ENCODE measurements at places on chromosomes 12 and 14. TPM values are rescaled to one million over a fixed set of nuclear protein-coding genes. Genes with fewer than 3 reads are reported as not detected.

DNA sequence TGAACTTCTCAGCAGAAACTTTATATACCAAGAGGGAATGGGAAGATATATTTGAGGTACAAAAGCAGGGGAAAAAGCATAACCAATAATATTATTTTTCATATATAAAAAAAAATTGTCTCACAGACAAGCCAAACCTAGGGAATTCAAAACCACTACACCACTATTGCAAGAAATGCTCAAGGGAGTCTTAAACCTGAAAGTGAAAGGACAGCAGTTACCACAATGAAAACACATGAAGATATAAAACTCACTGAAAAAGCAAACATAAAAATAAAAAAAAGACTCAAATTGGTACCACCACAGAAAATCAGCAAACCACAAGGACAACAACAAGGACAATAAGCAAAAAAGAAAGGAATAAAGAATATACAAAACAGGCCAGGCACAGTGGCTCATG, 131.9 kb downstream of the CEP128 start:
- no peaks in the 10 kb centered on the region for H3K36me3 ChIP-seq
- H3K27me3 ChIP-seq = no peaks in the 10 kb centered on the region
- H3K27ac ChIP-seq = no peak overlapping the region
- no peak overlapping the region for H3K4me3 ChIP-seq
- DNase-seq = no peak
- H3K4me1 ChIP-seq = no peaks in the 10 kb centered on the region

DNA sequence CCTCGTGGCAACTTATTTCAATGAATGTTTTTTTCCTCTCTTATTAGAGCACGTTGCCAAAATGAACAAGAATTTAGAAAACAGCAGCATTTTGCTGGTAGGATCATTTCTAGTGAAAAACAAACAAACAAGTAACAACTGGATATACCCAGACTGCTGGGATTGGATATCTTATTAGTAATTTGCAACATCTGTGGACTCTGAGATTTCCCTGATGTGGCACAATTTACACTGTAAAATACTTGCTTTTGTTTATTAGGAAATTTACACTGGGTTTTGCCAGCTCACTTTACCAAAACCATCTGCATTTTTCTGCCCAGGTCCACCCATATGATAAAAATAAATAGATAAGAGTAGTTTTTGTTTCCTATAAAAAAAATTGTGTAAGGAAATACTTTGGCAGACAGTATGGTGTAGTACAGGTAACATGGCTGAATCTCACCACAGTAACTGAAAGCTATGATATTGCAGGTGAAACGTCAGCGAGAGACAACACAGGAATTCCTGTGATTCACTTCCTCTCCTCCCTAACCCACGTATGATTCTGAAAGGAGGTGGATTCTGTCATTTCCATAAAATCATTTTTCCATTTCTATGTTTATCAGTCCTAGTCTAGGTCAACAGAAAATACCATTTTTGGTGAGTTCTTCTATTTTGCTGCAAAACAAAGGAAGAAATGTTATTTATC, 176.2 kb upstream of the NOVA1 start:
- H3K27me3 ChIP-seq = no peaks in the 10 kb centered on the region
- no peaks in the 10 kb centered on the region for H3K36me3 ChIP-seq
- no peak overlapping the region for H3K4me3 ChIP-seq
- no peak for DNase-seq
- H3K4me1 ChIP-seq = no peaks in the 10 kb centered on the region
- no peak overlapping the region for H3K27ac ChIP-seq

- no peaks in the 10 kb centered on the region for H3K4me1 ChIP-seq
- no peaks in the 10 kb centered on the region for H3K27me3 ChIP-seq
- H3K4me3 ChIP-seq = no peak overlapping the region
These were observed 133.4 kb downstream of the KIF21A start for GRCh38 chr12:39309516-39309915.

- DNase-seq = peak; percentile 80
- peak within 1 kb of the TSS; percentile 95 for H3K4me3 ChIP-seq
- no peaks in the 10 kb centered on the region for H3K27me3 ChIP-seq
- H3K4me1 ChIP-seq = no peaks in the 10 kb centered on the region
These were observed at the start of gene ADCY6 for GRCh38 chr12:48788854-48789775. TSS of gene ADCY6 (minus strand) at chr12:48789089. CDS start at chr12:48783434, 5,655 bp downstream.

- no peak for DNase-seq
- H3K27me3 ChIP-seq = no peaks in the 10 kb centered on the region
- no peak overlapping the region for H3K27ac ChIP-seq
- H3K4me1 ChIP-seq = no peaks in the 10 kb centered on the region
These were observed 213.7 kb downstream of the GXYLT1 start for GRCh38 chr12:41930866-41931437.

- DNase-seq = no peak
- H3K4me3 ChIP-seq = no peak overlapping the region
- no peaks in the 10 kb centered on the region for H3K4me1 ChIP-seq
These were observed 9.6 kb downstream of the BICDL1 start for GRCh38 chr12:119998471-119999245.

Gene ADGRD1
- total RNA-seq = 89.9 TPM

DNA sequence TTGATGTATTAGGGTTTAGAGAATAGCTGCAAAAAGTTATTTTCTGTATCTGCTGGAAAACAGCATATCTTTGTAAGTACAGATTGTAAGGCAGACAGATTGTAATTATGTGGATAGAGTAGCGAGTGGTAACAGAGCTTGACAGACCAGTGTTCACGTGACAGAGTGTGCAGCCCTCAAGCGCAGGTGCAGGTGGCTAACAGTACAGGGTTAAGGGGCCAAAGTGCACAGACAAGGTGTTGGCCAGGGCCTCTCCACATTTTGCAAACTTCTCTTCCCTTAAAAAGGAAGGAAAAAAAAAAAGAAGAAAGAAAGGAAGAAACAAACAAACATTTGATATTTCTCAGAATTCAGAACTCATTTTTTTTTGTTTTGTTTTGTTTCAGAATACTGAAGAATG, 25.2 kb upstream of the KLHL42 start:
- no peak for DNase-seq
- no peaks in the 10 kb centered on the region for H3K4me1 ChIP-seq
- H3K4me3 ChIP-seq = no peak overlapping the region
- H3K27me3 ChIP-seq = no peaks in the 10 kb centered on the region

DNA sequence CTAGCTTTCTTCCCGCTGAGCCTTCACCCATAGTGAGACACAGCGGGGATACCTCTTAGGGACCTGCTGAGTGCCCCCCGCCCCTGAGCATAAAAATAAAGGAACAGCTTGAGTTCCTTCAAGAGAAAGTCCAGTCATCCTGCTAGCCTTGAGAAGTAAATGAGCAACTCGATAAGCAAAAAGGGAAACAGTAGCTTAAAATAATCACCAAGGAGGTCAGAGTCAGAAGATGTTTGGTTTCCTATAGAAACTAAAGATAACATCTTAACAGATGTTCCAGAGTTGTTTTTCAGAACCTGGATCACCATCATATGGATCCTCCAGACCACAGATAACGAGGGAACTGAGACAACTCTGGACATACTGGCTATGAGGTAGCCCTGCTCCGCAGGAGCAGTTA, 94.0 kb downstream of the BCAT1 start:
- no peaks in the 10 kb centered on the region for H3K36me3 ChIP-seq
- no peak overlapping the region for H3K27ac ChIP-seq
- H3K4me1 ChIP-seq = no peaks in the 10 kb centered on the region
- no peak overlapping the region for H3K4me3 ChIP-seq
- H3K27me3 ChIP-seq = no peaks in the 10 kb centered on the region

DNA sequence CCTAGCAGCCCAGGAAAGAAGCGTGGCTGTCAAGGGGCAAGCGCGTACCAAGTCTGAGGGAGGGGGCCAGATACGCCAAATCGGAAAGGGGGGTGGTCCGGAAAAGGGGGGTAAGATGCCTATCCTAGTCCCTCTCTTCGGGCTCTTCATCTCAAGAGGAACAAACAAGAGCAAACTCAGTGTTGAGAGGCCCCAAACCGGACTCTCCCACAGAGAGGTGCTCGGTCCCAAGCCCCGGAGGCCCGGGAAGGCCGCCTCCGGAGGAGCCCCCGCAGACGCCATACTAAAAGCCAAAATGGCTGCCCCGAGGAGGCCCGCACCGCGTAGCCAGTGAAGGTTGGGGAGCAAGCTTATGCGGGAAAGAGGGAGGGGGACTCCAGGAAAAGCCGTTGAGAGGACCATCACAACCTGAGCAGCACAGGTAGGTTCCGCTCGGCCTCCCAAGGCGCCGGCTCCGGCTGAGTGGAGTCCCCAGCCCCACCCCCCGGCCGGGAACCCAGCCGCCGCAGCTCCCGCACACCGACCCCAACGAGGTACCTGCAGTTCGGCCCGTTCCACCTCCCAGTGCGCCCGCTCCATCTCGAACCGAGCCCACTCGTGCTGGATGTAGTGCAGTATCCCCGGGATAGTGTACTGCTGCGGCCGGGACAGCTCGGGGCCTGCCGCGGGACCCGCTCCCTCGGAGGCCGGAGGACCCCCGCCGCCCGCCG, at the start of gene AP4S1:
TSS of gene AP4S1 (plus strand) at position 283 of the 710 bp plus-strand sequence. CDS start 40,548 bp downstream, outside the sequence.
- H3K4me1 ChIP-seq = peaks cover 8% of the 10 kb centered on the region
- peak; percentile 40 for DNase-seq
- no peaks in the 10 kb centered on the region for H3K36me3 ChIP-seq
- H3K27me3 ChIP-seq = no peaks in the 10 kb centered on the region
- peak within 1 kb of the TSS; percentile 74 for H3K4me3 ChIP-seq

- no peak overlapping the region for H3K4me3 ChIP-seq
- no peaks in the 10 kb centered on the region for H3K27me3 ChIP-seq
- no peak for DNase-seq
- H3K4me1 ChIP-seq = no peaks in the 10 kb centered on the region
- no peak overlapping the region for H3K27ac ChIP-seq
- no peaks in the 10 kb centered on the region for H3K36me3 ChIP-seq
These were observed 168.0 kb downstream of the DACT1 start for GRCh38 chr14:58805605-58806409.

DNA sequence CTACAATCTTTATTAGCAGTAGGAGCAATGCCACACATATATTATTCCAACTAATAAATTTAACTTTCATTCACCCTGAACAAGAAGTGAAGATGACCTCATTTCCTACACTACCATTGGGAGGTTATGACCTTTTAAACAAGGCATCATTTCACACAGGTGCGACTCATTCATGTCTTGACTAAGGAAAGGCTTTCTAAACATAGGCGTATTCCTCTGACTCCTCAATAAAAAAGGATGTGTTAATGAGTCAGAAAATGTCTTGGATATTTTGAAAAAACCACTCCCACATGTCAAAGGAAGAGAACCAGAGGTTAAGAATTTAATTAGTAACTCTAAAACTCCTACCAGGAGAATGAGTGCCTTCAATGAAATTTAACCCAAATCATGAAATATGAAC, 115.2 kb downstream of the PRICKLE1 start:
- no peak for DNase-seq
- peaks cover 4% of the 10 kb centered on the region for H3K4me1 ChIP-seq
- H3K27ac ChIP-seq = no peak overlapping the region
- no peak overlapping the region for H3K4me3 ChIP-seq

DNA sequence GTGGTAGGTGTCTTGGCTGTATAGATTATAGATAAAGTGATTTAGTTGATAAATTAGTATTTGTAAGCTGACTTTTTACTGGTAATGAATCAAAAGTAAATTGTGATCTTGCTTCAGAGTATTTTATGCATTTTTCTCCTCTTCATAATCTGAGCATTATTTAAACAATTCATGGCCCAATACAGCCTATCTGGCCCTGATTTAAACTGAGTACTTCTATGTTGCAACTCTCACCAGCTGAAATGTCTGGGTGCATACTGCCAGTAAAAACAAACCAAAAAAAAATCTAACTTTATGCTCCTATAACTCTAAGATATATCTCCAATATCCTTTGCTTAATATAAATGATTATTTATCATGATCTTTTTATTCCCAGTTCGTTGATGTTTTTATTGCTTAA, 86.6 kb downstream of the MIA2 start:
- no peak overlapping the region for H3K4me3 ChIP-seq
- no peaks in the 10 kb centered on the region for H3K4me1 ChIP-seq
- H3K36me3 ChIP-seq = no peaks in the 10 kb centered on the region
- no peaks in the 10 kb centered on the region for H3K27me3 ChIP-seq

- no peak for DNase-seq
- no peak overlapping the region for H3K4me3 ChIP-seq
- H3K36me3 ChIP-seq = no peaks in the 10 kb centered on the region
- no peaks in the 10 kb centered on the region for H3K4me1 ChIP-seq
These were observed 1230.4 kb downstream of the AACS start for GRCh38 chr12:126295652-126296051.

DNA sequence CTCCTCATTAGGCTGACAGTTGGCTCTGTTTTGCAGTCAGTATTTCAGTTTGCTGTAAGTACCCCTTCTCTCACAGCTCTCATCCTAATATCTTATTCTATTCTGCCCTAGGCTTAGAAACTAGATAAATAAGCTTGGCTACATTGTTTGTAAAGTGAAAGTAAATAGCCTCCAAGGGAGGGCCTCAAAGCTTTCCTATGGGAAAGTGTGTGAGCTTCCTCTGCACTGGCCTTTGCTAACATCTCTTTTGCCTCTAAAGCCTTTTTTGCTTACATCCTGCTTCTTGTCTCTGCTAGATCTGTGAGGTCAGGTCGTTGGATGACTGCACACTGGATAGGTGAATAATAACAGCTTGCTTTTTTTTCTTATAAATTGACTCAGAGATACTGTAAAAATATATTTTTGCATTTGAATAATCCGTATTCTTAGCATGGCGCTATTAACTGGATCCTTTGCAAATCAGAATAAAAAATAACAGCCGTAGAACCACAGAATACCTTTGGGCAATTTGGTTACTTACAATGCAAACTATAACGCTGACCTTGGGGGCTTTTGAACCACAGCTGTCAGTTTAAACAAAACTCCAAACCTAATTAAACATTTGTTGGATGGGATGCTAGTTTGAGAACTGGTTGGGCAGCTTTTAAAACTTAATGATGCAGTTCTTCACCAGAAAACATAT, 55.1 kb downstream of the TTC6 start:
- no peak overlapping the region for H3K27ac ChIP-seq
- no peaks in the 10 kb centered on the region for H3K36me3 ChIP-seq

DNA sequence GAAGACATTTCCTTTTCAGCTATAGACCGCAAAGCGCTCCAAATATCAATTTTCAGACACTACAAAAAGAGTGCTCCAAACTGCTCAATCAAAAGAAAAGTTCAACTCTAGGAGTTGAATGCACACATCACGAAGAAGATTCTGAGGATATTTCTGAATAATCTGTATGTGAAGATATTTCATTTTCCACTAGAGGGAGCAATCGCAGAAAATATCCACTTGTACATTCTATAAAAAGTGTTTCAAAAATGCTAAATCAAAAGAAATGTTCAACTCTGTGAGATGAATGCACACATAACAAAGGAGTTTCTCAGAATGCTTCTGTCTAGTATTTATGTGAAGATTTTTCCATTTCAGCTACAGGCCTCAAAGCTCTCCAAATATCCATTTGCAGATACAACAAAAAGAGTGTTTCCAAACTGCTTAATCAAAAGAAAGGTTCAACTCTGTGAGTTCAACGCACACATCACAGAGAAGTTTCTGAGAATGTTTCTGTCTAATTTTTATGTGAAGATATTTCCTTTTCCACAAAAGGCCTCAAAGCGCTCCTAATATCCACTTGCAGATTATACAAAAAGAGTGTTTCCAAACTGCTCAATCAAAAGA, 643.8 kb upstream of the ALG10B start:
- H3K27me3 ChIP-seq = no peaks in the 10 kb centered on the region
- DNase-seq = no peak
- no peak overlapping the region for H3K27ac ChIP-seq
- H3K4me3 ChIP-seq = no peak overlapping the region
